ENCODE measurements at places on chromosomes 16 and 17. TPM values are rescaled to one million over a fixed set of nuclear protein-coding genes. Genes with fewer than 3 reads are reported as not detected.

- DNase-seq: no peak
- no peaks in the 10 kb centered on the region for H3K4me1 ChIP-seq
- H3K4me3 ChIP-seq: no peak overlapping the region
Observed at GRCh38 chr16:82865412-82865811, 238.6 kb downstream of the CDH13 start.

Gene MYH3
- 0.78 TPM for total RNA-seq

Gene CORO6
- 7.8 TPM for total RNA-seq

Gene ZG16B
- not detected for total RNA-seq

All from endothelial cell of umbilical vein (primary cell).